ENCODE measurements at places on chromosomes 1 and 21. TPM values are rescaled to one million over a fixed set of nuclear protein-coding genes. Genes with fewer than 3 reads are reported as not detected.

The VASH2 gene
- 0.92 TPM for total RNA-seq

DNA sequence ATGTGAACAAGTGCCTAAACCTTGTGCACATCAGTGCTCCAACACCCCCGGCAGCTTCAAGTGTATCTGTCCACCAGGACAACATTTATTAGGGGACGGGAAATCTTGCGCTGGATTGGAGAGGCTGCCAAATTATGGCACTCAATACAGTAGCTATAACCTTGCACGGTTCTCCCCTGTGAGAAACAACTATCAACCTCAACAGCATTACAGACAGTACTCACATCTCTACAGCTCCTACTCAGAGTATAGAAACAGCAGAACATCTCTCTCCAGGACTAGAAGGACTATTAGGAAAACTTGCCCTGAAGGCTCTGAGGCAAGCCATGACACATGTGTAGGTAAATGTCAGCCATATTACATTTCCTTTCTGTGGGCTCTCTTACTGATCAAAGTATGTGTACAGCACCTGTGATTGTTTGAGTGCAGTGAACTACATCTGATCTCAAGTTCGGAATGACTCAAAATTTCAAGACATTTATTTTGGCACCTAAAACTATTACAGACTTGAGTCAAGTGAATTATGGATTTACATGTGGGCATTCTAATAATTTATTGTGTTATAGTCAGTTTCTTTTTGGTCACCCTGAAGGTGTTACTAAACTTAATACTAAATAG lies 196.5 kb downstream of the TPR start:
- no peak for DNase-seq

The FLG gene
- not detected for total RNA-seq

DNA sequence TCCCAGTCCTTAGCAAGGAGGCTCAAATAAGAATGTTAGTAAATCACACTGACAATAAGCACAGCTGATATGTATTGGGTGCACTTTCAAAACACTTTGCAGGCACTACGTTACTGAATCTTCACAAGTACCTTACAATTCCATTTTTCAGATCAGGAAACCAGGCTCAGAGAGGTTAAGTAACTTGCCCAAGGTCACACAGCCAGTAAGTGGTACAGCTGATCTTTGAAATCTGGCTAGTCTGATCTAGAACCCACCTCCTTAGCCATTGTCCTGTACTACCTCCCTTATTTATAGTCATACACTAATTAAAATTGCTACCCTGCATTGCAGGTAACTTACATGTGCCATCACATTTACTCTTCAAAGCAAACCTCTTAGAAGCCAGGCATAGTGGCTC lies 122.1 kb upstream of the KLHDC7A start:
- DNase-seq, result no peak

DNA sequence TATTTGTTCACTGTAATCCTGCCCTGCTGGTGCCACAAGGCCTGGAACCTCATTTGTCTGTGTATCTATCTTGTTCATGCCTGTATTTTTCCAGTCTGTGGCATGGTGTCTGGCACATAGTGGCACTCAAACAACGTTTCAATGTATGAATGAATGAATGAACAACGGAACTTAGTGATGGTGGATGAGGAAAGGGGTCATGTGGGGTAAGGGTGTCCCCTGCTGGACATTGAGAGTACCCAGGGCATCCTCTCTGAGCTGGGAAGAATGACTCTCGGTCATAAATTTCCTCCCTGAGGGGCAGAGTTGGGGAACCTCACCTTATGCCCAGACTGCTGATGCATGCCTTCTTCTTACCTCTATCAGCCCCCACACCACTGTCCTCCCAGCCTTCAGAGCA lies 18.9 kb upstream of the ZNF683 start:
- DNase-seq, result no peak

GRCh38 chr21:14405225-14405624 lies 22.3 kb upstream of the HSPA13 start:
- DNase-seq, result no peak

DNA sequence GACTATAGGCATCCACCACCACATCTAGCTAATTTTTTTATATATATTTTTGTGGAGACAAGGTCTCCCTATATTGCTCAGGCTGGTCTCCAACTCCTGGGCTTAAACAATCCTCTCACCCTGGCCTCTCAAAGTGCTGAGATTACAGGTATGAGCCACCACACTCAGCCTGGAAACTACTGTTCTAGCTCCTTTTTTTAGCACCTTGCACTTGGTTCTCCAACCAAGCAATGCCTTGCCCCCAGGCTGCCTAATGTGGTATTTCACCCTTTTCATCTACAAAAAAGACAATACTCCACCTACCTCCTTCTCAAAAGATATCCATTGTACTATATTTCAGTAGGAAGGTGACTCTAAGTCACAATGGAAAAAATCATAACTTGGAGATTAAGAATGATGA lies 6.7 kb downstream of the ARNT start:
- DNase-seq, result no peak

The TEDDM1 gene
- not detected for total RNA-seq

The MCOLN2 gene
- total RNA-seq, result 1.8 TPM

DNA sequence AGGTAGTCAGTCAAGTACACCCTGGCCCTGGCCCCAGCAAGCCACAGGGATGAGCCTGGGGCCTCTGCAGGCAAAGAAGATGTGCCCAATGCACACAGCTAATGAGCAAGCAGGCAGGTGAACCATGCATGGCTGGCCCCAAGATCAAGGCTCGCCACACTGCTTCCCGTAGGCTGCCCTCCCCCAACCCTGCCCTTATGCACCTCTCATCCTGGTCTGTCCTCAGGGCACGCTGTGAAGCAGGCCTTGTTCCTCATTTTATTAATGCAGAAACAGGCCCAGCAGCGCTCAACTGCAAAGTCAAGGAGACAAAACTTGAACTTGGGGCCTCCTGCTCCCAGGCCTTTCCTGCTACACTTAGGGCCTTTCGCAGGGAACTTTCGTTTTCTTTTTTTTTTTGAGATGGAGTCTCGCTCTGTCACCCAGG lies 35.6 kb upstream of the ID3 start:
- DNase-seq, result no peak

DNA sequence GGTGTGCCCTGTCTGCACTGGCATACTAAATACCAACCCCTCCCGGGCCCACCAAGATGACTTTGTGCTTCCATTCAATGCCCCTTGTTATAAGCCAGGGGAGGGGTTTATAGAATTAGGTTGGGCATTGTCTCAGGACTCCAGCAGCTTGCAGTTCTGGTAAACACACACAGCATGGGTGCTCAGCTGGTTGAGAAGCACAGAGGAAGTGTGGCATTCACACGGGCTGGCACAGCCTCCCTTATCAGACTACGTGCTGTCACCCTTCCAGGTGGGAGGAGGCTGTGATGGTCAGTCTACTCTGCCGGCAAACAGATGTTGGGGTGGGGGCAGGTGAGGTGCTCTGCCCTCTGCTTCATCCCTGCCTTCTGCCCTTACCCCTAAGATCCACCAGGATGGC lies 15.0 kb upstream of the SLC6A17 start:
- DNase-seq, result no peak

The TTF2 gene
- 16.6 TPM for total RNA-seq

DNA sequence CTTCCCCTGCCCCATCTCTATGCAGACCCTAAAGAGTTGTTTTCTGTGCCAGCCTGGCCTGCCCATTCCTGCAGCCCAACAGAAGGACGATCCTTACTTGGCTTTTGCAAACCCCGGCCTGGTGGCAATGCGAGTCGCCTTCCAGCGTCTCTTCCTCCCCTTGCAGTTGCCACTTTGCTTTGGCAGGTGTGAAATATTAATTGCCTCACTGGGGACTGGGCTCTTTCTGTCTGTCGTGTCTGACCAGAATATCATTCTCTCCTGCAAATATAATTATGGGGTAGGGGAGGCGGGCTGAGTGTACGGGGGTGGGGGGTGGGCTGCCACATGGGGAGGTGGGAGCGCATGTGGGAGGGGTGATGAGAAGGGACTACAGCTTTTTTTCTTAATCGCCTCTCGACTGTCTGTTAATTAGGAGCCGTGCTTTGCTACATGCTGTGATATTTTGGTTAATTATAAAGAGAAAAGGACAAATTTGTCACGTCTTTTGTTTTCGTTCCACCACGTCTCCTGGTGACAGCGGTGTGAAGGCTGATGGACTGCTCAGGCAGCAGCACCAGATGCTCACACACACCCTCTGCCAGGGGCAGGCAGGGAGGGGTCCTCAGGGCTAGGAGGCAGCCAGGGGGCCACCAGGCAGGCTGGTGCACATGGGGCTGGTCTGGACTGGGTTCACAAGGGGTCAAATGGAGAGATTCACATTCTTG lies 80.1 kb upstream of the CD34 start:
- DNase-seq, result no peak
